Stimulated activated CD4-positive, alpha-beta T cell treated with anti-CD3 and anti-CD28 coated beads, Interleukin-1b, Interleukin-23, amount 100 ng/mL, for 1 hour (primary cell): ENCODE measurements at places on chromosomes 2 and 18.

GRCh38 chr18:9952633-9953416 lies 39.0 kb downstream of the VAPA start:
- DNase-seq = no peak

DNA sequence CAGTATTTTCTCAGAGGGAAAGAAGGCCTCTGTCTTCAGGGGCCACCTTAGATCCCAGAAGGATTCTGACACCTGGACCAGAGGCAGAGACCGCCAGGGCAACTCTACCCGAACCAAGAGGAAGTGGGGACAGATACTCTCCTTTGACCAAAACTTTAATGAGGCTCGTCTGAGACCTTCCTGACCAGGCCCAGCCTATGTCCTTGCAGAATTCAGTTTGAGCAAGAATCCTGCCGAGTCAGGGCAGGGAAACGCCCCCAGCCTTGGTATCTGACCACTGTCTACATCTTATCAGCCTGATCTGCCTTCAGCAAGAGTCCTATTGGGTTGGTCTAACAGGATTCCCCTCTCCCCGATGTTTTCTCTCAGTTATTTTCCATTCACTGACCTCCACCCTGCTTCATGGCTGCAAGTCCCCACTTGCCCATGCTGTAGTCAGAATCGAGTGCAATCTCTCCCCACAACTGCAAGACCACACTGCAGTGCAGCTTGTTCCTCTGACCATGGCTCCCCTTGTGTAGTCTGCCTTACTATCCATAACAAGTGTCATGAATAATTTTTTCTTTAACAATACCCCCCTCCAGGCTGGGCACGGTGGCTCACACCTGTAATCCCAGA lies 95.0 kb downstream of the MSH2 start:
- no peak for DNase-seq

DNA sequence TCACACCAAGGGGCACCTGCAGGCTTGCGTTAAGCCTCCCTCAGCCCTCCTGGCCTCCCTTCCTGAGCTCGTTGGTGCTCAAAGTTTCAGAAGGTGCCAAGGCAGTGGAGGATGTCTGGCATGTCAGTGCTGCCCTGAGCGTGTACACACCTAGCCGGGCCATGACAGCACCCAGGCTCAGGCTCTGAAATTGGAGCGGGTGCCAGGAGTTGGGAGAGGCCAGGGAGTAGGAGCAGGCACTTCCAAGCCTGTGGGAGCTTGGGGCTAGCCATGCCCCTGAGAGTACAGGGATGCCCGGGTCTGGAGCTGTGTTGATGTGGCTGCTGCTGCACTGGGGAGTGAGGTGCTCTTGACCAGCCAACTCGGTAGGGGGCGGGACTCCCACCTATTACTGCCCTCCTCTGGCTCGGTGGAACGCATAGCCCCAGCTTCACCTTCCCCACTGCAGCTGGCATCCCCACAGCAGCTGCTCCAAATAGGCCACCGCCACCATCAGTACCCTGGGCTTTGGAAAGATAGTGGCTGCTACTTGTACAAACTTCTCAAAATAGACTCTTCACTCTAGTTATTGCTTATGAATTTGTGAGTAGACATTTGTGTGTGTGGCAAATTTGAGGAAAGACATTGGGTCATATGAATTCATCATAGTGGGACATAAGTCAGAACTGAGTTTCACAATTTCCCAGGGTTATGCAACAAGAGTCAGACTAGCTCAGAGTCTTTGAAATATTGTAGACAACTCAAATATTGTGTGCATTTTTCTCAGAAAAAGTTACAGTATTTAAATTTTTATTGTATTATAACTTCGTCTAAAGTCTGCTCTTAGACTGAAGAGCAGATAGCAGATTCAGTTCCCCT lies 6.8 kb upstream of the PCARE start:
- no peak for DNase-seq

DNA sequence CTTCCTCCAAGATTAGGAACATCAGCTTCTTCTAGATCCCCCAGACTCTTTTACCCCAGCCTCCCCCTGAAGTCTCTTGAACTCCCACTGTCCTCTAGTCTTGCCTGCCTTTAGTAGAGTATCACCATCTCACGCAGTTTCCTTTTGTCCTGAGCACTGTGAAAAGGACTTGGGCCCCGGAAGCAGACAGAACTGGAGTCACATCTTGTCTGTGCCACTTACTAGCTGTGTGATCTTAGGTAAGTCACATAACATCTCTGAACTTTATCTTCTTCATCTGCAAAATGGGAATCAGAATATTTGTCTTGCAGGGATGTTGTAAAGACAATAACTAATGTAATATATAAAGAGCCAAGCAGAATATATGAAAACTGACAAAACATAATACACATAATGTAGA lies 8.4 kb upstream of the TRABD2A start:
- no peak for DNase-seq

- no peak for DNase-seq
Observed at GRCh38 chr18:56727399-56727798, 76.2 kb downstream of the WDR7 start.

- no peak for DNase-seq
Observed at GRCh38 chr2:167484875-167485274, 596.6 kb downstream of the XIRP2 start.

- DNase-seq = peak; percentile 2
Observed at GRCh38 chr2:238864207-238865014, 16.5 kb downstream of the TWIST2 start.

DNA sequence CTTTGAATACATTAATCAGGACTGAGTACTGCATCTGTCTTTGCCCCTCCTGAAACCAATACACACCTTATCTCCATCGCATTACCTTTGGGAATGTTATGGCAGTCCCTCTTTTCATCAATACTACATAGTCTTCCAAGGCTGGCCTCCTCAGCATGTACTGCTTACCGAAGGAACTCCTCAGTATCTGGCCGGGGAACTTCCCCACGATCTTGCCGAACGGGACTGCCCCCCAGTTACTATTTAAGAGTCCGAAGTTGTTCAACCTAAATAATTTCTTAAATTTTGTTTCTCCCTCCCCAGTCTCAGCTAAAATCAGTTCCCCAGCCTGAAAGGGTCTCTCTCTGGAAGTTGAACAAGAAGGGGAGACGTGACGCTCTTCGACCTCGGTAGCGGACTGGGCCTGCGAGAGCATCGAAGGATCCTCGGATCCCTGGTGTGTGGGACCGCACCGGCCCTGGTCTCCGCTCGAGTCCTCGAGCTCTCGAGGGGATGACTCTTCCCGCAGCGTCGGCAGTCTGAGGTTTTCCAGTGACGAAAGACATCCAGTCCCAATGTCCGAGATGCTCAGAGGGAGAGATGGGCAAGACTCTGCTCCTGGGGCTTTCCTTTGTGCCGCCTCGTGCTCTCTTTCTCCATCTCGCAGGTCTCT lies 489 bp downstream of the TRMT61B start:
- DNase-seq = no peak

GRCh38 chr2:4464634-4465266 lies 761.4 kb downstream of the DCDC2C start:
- DNase-seq = no peak

DNA sequence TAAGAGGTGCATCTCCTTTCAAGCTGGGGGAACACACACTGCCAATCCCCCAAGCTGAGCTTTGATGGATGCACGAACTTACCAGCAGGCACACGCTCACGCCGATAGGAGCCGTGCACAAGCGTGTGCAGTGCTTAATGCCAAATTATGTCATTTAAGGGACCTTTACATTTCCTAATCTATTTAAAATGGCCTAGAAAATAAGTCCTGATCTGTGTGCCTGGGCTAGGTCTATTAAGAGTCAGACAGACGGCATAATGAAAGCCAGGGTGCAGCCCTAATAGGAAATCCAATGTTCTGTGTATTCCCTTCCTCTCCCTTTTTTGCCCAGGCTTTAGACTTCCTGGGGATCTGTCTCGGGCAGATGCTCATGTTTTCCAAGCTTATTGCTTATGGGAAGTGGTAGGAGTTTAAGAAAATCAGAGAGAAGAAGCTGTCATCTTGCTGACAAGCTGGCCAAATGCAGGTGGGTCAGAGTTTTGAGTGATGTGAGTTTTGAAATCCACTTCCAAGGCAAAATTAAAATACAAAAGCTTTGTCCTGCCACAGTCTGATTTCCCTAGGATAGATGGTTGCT lies 142.6 kb downstream of the MYT1L start:
- DNase-seq = no peak

- no peak for DNase-seq
Observed at GRCh38 chr18:51251625-51252024, 54.1 kb upstream of the MEX3C start.

GRCh38 chr2:237016121-237016915 lies 69.4 kb upstream of the COPS8 start:
- DNase-seq = no peak

GRCh38 chr18:59265974-59266369 lies 7.3 kb downstream of the RAX start:
- no peak for DNase-seq

DNA sequence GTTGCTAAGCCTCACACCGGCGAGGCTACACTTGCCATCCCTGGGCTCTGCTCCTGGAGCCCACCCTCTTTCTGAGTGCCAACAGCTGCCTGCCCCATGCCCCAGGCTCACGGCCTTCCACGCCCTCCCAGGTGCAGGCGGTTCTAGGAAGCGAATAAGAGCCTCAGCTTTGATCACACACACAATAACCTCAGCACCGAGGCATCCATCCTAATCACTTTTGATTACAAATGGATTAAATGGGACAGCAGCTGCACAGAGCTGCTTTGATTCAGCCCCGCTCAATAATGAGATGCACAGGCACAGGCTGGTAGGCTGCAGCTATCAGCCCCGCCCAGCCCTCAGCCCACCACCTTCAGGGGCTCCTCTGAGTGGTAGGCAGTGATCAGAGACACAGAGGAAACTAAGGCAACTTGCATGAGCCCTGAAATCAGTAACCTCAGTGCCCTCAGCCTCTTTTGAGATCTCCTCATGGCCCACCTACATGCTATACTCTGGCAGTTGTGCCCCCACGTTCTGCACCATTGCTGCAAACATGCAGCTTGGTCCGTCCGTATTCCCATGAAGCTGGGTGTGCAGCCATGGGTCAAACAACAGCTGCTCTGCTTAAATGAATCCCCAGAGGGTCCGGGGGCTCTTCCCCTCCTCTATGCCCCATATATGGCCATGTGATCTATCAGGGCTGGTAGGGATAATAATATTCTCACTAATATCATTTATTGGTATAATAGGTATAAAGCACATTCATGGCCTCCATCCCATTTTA lies 171.4 kb downstream of the SETBP1 start:
- no peak for DNase-seq

DNA sequence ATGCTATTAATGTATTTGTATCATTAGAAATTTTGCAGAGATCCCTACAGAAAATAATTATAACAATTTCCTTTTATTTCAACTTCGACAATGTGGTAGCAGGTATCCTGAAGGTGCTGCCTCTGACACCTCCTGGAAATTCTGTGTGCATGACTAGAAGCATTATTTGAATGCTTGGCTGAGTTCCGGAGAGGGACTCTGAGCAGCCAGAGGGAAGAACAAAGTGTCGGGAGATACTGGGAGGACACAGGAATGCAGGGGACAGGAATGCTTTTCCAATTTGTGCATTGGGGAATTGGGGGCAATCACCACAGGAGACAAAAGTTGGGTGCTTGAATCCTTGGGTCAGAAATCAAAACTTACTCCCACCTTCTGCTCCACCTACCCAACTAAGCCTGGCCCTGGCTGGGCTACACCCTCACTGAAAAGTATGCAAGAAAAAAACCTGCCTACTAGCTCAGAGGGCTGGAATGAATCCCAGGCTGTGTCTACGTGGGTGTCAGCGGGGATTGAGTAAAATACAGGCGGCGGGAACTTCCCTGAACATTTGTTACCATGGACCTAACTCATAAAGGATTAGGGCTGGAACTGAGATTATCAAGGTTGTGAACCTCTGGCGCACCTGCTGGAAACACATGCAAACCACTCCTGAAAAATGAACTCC lies 299.3 kb downstream of the SOX11 start:
- no peak for DNase-seq

DNA sequence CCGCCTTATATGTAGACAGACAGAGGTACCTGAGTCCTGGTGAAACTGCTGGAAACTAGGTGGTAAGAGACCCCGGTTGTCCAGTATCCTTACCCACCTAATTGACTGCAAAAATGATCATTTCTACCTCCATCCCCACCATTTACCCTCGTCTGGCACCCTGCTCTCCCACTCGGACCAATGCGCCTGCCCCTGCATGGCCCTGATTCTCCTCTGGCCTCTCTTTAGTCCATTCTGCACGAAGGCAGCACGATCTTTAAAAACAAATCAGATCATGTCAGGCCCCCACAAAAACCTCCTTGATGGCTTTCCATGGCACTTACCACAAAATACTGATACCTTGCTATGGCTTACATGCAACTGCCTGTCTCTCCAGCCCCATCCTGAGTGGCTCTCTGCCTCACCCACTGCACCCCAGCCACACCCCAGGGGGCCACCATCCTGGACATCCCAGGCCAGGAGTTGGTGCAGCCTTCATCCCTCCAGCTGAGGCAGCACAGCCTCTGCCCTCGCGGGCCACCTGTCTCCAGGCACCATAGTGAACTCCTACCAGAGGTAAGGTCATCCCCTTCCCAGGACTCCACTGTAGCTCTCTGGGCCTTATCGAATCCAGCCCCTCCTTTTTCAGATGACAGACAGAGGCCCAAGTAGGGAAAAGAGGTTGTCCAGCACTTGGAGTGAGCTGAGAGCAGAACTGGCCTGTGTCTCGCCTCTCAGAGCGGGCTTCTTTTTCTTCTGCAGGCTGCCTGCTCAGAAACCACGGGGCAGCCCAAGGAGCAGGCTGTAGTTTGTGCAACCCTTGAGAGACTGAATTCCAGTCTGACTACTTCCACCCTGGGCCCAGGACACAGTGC lies 12.3 kb upstream of the CIB4 start:
- DNase-seq = no peak

DNA sequence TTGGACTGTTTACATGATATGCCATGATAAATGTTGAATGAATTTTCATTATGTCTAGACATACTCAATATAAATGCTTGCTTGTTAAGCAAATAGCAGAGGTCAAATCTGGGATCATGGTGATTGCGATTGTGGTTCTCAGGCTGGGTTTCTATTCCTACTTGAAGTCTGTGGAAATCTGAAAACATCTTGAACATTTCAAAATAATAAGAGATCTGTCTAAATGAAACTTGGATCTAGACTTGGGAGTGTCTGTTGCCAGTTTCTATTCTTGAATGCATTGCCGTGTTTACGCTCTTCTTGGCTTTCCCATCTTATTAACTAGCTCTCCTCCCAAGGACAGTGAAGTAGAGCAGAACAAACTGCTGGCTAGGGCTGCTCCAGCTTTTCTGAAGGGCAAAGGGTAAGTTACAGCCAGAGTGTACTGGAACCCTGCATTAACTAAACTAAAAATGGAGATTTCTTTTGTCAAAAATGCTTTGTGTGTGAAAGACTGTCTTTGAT lies 127.7 kb downstream of the DTNA start:
- no peak for DNase-seq

DNA sequence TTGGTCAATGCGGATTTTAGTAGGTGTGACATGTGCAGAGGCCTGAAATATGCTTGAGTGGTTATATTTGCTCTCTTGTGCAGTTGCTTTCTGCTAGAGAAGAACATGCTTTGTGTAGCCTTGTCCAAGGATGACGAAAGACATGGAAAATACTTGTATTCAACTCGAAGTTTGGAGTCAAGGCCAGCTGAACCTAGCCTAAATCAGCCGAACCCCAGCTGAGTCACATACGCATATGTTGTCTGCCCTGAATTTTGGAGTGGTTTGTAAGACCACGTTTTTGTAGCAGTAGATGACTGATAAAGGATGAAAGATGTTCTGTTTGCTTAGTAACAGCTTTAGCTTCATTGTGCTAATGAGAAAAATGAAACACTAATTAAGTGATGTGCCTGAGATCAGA lies 22.5 kb upstream of the SPAG16 start:
- no peak for DNase-seq

- DNase-seq = no peak
Observed at GRCh38 chr18:67932271-67932670, 415.8 kb upstream of the DSEL start.
